Muscle of back (tissue), 13 donors: ENCODE measurements at places on chromosomes 3 and 15. TPM values are rescaled to one million over a fixed set of nuclear protein-coding genes. Genes with fewer than 3 reads are reported as not detected.

DNA sequence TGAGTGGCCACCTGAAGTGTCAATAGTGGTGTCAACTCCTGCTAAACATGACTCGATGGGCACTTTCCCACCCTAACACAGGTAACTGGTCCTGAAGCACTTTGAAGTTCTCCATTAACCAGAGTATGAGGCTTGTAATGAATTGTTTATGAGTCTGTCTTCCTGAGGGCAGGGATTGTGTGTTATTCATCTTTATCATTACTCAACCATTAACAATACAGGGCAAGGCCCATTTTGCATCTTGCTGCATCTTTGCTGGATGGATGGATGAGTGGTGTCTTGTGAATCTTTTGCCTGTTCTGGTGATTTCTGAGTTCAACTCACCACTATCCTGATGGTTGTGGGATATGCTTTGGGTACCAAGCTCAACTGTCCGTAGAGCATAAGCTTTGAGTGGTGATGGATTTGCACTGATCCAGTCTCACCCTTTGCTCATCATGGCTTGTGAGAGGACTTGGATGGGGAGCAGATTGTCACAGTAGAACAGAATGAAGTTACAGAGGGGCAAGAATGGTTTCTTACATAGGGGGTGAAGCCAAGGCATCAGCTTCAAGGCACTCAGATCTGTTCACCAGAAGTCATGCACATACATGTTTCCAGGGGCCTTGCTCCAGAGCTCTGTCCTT is 22.3 kb upstream of the EPB42 start:
- DNase-seq: no peak

GRCh38 chr3:19220311-19220710 is 72.0 kb downstream of the KCNH8 start:
- no peak for DNase-seq

- DNase-seq: no peak
Observed at GRCh38 chr3:139944256-139944910, 9.4 kb downstream of the CLSTN2 start.

PGBD4 gene
- polyA plus RNA-seq: 1.3 TPM

CPNE9 gene
- polyA plus RNA-seq: not detected
